Placental epithelial cell (primary cell): ENCODE measurements at places on chromosomes 12 and 14. TPM values are rescaled to one million over a fixed set of nuclear protein-coding genes. Genes with fewer than 3 reads are reported as not detected.

Gene GALC
- 23.9 and 24.9 TPM in 2 replicates for total RNA-seq

Gene CLEC9A
- total RNA-seq: not detected in 2 replicates

Gene FOXN4
- not detected in 2 replicates for total RNA-seq

Gene SDR9C7
- under 0.01 TPM in 1 of 2 replicates, not detected in the other for total RNA-seq

Gene GPR137C
- total RNA-seq: 0.39 and 0.98 TPM in 2 replicates

Gene CFAP73
- total RNA-seq: not detected in 2 replicates

Gene BIN2
- total RNA-seq: under 0.01 TPM in 1 of 2 replicates, not detected in the other

Gene CLEC1B
- total RNA-seq: under 0.01 and 0.33 TPM in 2 replicates

Gene EFCAB11
- 8.2 and 8.8 TPM in 2 replicates for total RNA-seq

Gene TMTC1
- under 0.01 and 0.39 TPM in 2 replicates for total RNA-seq

Gene NID2
- total RNA-seq: 292 and 830 TPM in 2 replicates

Gene HHIPL1
- total RNA-seq: 6.7 and 7.5 TPM in 2 replicates

Gene GALNT16
- total RNA-seq: under 0.01 TPM in 2 replicates

Gene ANG
- total RNA-seq: 6.5 and 6.7 TPM in 2 replicates

Gene ENDOU
- 1.8 and 9.8 TPM in 2 replicates for total RNA-seq

Gene IPO4
- 20.4 and 36.2 TPM in 2 replicates for total RNA-seq

Gene TTC9
- 0.39 and 1.5 TPM in 2 replicates for total RNA-seq

Gene PLXNC1
- total RNA-seq: 0.11 and 0.39 TPM in 2 replicates

Gene CABP1
- 0.33 TPM in 1 of 2 replicates, not detected in the other for total RNA-seq

Gene SMCO2
- total RNA-seq: 0.39 TPM in 1 of 2 replicates, not detected in the other

Gene PRR13
- 39.3 and 50.6 TPM in 2 replicates for total RNA-seq

Gene PGF
- under 0.01 TPM in 1 of 2 replicates, not detected in the other for total RNA-seq

Gene KRT80
- total RNA-seq: 0.22 TPM in 1 of 2 replicates, not detected in the other

Gene FAM161B
- total RNA-seq: 4.6 and 6.3 TPM in 2 replicates

Gene LIN7A
- 1.2 and 2.7 TPM in 2 replicates for total RNA-seq

Gene REM2
- total RNA-seq: 0.39 TPM in 1 of 2 replicates, not detected in the other

Gene TMEM52B
- 0.39 and 1.5 TPM in 2 replicates for total RNA-seq

Gene KLRG1
- 0.39 and 0.76 TPM in 2 replicates for total RNA-seq

Gene PMCH
- not detected in 2 replicates for total RNA-seq

Gene FAM186B
- 0.33 and 0.79 TPM in 2 replicates for total RNA-seq

Gene GPX2
- total RNA-seq: not detected in 2 replicates

Gene KCNH3
- total RNA-seq: 0.22 TPM in 1 of 2 replicates, not detected in the other

Gene KRT4
- total RNA-seq: not detected in 2 replicates

Gene TAS2R43
- 2.0 and 2.4 TPM in 2 replicates for total RNA-seq

Gene ANKRD33
- not detected in 2 replicates for total RNA-seq

Gene WSB2
- 68.7 and 166 TPM in 2 replicates for total RNA-seq

Gene COL2A1
- under 0.01 and 1.5 TPM in 2 replicates for total RNA-seq

Gene PLCZ1
- total RNA-seq: not detected in 2 replicates

Gene KRT79
- not detected in 2 replicates for total RNA-seq

Gene TTC8
- 19.2 and 21.0 TPM in 2 replicates for total RNA-seq

Gene CLEC2B
- not detected in 2 replicates for total RNA-seq

Gene ZNF268
- 22.0 and 35.1 TPM in 2 replicates for total RNA-seq

Gene NYNRIN
- 116 and 153 TPM in 2 replicates for total RNA-seq

Gene NGDN
- 35.2 and 36.5 TPM in 2 replicates for total RNA-seq

Gene CIROP
- total RNA-seq: not detected in 2 replicates

Gene KCNMB4
- 9.7 and 12.2 TPM in 2 replicates for total RNA-seq

Gene DYRK2
- 11.8 and 21.1 TPM in 2 replicates for total RNA-seq

Gene VWF
- total RNA-seq: 0.39 and 1.8 TPM in 2 replicates

Gene RFX4
- total RNA-seq: not detected in 2 replicates

Gene ABCD4
- total RNA-seq: 34.1 and 34.2 TPM in 2 replicates

Gene CDKN3
- 5.1 and 20.6 TPM in 2 replicates for total RNA-seq

Gene RNASE7
- total RNA-seq: not detected in 2 replicates

Gene ABCB9
- 14.1 and 24.3 TPM in 2 replicates for total RNA-seq

Gene MIS18BP1
- 23.7 and 23.9 TPM in 2 replicates for total RNA-seq

Gene MED13L
- total RNA-seq: 156 and 352 TPM in 2 replicates

Gene SLC38A4
- total RNA-seq: 0.33 TPM in 1 of 2 replicates, not detected in the other

Gene TCHP
- 6.3 and 9.4 TPM in 2 replicates for total RNA-seq
